ENCODE measurements at places on chromosomes 3 and 15.

GRCh38 chr3:155661760-155662159 is 83.1 kb downstream of the PLCH1 start:
- no peak for DNase-seq

DNA sequence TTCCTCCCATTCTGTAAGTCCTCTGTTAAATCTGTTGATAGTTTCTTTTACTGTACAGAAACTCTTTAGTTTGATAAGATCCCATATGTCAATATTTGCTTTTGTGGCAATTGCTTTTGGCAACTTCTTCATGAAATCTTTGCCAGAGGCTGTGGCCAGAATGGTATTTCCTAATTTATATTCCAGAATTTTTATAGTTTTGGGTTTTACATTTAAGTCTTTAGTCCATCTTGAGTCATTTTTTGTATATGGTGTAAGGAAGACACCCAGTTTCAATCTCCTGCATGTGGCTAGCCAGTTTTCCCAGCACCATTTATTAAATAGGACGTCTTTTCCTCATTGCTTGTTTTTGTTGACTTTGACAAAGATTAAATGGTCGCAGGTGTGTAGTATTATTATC is 372.4 kb upstream of the CADM2 start:
- DNase-seq, result no peak

- DNase-seq, result no peak
Observed at GRCh38 chr3:130662501-130662996, 84.1 kb downstream of the PIK3R4 start.

DNA sequence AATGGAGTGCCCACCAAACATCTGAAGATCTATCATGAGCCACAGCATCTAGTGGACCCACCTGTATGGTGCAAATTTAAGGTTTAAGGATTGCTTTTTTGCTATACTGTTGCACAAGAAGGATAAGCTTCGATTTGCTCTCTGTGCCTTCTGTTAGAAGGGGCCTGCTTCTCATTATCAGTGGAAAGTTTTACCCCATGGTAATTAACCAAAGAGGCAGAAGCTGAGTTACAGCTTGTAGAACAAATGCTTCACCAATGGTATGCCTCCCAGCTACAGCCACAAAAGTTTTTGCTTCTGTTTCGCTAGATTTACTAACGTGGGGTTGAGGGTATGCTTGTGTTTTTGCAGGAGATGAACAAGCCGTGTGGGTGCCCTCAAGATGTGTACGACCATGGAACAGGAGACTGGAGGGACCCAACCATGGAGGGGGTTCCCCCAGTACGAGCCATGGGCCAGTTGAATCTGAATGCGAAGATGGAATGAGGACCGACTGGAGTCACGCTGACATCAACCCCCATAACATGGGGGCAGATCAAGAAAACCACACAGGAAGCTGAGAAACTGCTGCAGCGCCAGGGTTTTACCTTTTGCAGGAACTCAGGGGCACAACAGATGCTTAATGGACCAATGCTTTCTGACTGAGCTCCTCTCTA is 43.5 kb downstream of the ACAD9 start:
- DNase-seq, result peak; percentile 57

GRCh38 chr3:153631664-153632063 is 469.6 kb downstream of the RAP2B start:
- DNase-seq, result no peak

GRCh38 chr3:100556673-100557310 is 52.6 kb upstream of the ADGRG7 start:
- DNase-seq, result no peak

DNA sequence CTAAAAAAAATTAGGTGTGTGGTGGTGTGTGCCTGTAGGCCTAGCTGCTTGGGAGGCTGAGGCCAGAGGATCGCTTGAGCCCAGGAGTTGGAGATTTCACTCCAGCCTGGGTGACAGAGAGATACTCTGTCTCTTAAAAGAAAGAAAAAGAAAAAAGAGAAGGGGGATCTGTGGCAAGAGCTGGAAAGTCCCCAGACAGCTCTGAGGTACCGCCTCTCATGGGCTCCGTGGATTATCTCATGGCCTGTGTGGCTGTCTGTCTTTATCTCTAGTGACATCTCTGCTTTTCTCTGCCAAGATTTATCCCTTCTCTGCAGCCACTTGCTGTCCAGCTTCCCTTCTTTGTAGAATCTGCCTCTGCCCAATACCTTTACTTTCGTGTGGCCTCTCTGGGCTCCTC is 5.7 kb downstream of the EXOSC7 start:
- no peak for DNase-seq
